ENCODE measurements at places on chromosomes 12 and 14.

DNA sequence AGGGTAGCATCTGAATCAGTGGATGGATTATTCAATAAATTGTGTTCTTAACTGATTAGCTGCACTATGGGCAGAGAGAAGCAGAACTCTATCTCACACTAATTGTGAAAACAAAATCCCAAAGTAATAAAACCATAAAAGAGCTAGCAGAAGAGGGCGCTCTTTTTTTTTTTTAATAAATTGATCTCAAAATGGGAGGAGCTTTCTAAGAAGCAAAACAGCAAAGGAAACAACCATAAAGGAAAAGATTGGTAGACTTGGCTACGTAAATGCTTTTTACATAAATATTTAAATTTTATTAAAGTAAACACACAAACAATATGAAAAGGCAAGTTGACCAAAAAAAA is 1.5 kb upstream of the TM7SF3 start:
- DNase-seq, result no peak

- no peak for DNase-seq
Observed at GRCh38 chr12:107684990-107685359, 624 bp upstream of the PWP1 start.

DNA sequence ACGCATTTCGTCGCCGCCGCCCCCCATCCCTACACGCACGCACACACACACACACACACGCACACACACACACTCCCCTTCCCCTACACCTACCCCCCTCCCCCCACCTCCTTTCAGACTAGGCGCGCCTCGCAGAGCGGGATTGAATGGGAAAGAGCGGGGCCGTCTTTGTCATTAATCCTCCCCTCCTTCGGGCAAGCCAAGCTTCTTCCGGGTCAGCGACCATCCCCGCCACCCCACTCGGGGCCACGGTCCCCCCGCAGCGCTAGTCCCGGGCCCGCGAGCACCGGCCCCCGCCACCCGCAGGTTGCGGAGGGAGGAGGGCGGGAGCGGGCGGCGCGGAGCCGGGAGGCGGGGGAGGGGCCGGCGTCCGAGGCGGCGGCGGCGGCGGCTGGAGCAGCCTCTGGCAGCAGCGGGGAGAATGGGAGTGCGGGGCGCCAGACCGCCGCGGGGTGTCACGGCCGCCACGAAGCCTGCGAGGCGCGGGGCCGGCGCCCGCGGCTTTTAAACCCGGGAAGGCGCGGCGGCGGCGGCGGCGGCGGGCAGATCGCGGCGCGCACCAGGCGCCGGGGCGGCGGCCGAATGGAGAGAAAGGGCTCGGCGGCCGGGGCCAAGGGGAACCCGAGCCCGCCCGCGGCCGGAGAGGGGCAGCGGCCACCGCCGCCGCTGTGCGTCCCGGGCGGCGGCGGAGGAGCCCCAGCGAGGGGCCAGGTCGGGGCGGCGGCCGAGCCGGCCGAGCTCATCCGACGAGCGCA is at the start of gene TTC9:
Gene TTC9 (plus strand): TSS at position 369 of the 755 bp plus-strand sequence. CDS start 214 bp downstream, at position 583.
- DNase-seq, result no peak

- DNase-seq, result no peak
Observed at GRCh38 chr12:108240027-108240785, 98.9 kb downstream of the CMKLR1 start.

Measured in stimulated activated CD8-positive, alpha-beta memory T cell treated with anti-CD3 and anti-CD28 coated beads, Interleukin-2, amount 100 ng/mL, for 1 hour (primary cell).